ENCODE measurements at places on chromosomes 2 and 18.

- no peak for DNase-seq
Observed at GRCh38 chr18:9066358-9066757, 36.1 kb upstream of the NDUFV2 start.

GRCh38 chr2:7730449-7730848 lies 813.2 kb downstream of the RNF144A start:
- peak; percentile 16 for DNase-seq

GRCh38 chr2:100212850-100213249 lies 70.5 kb upstream of the AFF3 start:
- no peak for DNase-seq

- DNase-seq = no peak
Observed at GRCh38 chr2:13545320-13545719, 828.6 kb downstream of the TRIB2 start.

DNA sequence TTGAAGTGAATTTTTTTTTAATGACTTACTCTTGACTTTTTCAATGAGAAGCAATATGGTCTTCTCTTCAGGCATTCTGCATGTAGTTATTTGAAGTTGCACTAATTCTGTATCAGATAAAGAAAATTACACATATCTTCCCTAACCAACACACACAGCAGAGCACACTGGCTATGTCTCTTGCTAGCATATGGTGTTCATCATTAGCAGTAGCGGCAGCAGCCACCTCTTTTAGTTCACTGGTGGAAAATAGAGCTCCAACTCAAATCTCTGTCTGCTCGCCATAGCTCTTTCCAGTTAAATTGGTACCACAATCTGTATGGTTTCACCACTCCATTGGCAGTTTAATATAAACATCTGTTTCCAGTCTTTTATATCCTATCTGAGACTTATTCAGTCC lies 278.1 kb upstream of the ZEB2 start:
- DNase-seq = no peak

DNA sequence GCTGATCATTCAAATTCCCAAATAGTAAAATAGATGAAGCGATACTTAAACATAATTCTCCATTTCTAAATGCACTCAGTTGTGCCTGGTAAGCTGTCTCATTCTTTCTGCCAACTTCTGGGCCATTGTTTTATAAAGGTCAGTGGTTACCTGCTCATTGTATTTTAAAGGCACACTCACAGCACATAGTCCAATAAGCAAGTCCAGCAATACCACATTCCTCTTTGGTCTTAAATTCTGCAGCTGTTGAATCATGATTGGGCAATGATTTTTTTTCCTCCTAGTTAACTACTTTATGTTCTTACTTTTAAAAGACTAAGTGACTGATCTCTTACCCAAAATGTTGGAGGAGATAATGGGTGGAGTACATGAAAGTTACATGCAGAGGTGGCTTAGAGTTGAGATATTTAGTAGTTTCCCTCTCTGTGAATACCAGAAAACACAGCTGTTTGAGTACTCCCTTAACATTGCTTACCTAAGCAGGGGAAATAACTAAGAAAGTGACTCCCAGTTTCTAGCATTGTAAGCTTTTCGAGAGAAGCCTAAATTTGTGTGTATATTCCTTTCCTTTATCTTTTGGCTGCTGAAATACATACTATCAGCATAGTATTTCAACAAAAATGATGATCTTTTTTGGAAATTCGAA lies 220.7 kb downstream of the CAMKMT start:
- no peak for DNase-seq

- no peak for DNase-seq
Observed at GRCh38 chr2:82853299-82853698, 1605.8 kb downstream of the SUCLG1 start.

DNA sequence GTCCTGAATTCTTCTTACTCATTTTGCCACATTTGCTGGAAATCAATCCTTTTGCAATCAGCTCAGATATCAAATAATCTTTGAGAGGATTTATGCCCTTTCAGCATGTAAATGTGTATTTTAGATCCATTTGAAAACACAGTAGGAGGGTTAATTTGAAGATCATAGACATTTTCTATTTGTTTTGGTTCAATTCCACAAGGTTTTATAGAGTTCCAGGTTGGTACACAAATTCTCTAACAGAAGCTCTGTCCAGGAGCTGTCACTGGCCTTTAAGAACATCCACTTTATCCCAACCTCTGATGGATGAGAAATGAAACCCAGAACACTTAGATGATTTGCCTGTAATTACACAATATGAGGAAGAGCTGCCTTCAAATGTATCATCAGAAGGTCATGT lies 157.3 kb upstream of the CHAC2 start:
- DNase-seq = no peak

DNA sequence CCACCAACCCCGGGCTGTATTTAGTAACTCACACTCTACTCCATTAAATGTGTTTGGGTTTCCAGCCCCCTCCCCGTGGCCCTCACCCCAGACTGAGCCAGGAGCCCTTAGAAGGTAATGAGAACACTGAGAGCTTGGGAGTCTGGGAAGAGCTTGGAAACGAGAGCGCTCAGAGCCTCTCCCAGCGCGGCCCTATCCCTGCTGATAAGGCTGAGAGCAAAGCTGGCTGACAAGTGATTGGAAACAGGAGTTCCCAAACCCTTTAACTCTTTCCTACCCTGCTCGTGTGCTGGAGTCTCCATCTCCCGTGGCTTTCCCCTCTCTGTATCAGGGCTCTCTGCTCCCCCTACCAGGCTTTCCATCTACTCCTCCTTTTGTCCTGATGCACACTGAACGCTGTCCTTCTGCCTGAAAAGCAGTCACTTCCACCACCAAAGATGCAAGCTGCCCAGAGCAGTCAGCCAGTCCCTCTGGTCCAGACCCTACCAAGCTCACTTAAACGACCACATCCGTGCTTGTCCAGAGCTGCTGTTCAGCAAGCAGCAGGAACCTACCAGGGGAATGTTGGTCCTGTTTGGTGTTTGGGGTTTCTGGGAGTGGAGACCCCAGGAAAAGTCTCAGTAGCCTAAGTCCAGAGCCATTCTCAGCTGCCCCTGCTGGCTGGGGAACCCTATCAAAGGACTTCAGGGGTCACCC lies 100.0 kb upstream of the PKDCC start:
- no peak for DNase-seq

DNA sequence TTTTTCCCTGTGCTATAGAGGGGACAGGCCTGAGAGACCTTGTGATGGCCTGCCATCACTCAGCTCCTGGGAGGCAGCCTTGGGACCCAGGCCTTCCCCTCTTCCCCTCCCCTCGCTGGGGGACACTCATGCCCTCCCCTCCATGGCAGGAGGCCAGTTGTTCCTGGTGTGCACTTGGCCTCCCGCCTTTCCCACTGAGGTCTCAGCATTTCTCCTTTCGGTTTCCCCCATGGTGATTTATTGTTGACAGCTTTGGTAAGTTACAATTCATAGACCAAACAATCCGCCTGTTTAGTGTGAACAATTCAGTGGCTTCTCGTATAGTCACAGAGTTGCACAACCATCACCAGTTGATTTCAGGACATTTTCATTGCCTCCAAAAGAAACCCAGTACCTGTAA lies 10.2 kb upstream of the CNDP1 start:
- DNase-seq = no peak

- DNase-seq = no peak
Observed at GRCh38 chr2:28582595-28582994, 86.7 kb downstream of the PLB1 start.

DNA sequence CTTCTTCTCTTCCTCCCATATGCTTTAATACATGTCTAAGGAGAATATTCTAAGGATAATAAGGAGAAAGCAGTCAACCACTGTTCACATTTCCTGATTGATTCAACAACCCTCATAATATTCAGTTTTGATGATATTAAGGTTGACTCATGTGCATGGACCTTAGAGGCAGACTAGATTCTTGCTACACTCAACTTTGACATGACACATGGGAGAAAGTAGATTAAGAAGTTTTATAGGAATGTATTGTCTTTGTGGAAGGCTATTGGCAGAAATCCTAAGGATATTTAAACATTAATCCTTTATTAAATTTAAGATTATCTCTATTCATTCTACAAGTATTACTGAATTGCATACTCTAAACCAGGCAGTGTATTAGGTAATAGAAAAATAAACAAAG lies 309.1 kb upstream of the CYRIA start:
- no peak for DNase-seq

DNA sequence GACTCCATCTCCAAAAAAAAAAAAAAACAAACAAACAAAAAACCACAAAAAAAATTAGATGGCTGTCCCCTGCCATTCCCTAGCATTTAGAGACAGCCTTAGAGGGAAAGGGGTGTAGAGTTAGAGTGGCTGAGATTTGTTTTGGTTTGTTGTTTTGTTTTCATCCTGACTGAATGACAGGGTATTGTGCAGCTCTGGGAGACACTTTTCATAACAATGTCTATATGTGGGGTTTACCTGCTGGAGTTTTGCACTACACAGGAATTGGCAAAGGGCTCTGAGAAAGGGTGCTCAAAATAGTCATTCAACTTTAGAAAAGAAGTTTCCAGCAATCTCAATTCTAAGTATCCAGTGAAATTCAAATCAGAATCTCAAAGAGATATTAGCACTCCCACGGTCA lies 732.5 kb upstream of the CHAC2 start:
- no peak for DNase-seq

GRCh38 chr18:8609659-8610458 lies 622 bp downstream of the RAB12 start:
- DNase-seq = no peak

DNA sequence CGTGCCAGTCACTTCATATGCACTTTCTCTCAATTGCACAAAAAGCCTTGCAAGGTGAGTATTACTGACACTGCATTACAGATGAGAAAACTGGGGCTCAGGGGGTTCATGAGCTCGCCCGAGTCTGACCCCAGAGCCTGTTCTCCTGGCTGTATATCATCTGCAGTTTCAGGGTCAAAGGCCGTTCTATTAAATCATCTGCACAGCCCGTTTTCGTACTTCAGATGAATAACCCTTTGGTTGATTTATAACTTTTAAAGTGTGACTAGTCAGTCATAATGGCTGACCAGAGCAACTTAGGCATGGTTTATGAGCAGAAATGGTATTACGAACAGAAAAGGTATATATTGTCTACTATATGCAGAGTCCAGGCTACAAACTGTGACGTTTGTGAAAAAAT lies 35.3 kb upstream of the NPAS2 start:
- no peak for DNase-seq

DNA sequence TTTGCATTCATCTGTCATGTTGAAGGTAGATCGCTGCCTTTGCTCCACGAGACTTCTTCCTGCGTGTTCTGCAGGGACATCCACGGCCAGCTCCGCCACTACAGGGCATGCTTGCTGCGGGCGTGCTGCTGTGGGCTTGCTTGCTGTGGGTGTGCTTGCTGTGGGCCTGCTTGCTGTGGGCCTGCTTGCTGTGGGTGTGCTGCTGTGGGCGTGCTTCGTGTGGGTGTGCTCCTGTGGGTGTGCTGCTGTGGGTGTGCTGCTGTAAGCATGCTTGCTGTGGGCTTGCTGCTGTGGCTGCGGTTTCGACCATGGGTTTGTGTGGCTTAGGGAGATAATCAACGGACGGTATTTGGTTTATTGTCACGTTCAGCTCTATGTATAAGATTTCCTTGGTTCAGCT lies 161.3 kb upstream of the NFATC1 start:
- DNase-seq = no peak

- DNase-seq = no peak
Observed at GRCh38 chr2:176461809-176462670, 192.8 kb downstream of the MTX2 start.

DNA sequence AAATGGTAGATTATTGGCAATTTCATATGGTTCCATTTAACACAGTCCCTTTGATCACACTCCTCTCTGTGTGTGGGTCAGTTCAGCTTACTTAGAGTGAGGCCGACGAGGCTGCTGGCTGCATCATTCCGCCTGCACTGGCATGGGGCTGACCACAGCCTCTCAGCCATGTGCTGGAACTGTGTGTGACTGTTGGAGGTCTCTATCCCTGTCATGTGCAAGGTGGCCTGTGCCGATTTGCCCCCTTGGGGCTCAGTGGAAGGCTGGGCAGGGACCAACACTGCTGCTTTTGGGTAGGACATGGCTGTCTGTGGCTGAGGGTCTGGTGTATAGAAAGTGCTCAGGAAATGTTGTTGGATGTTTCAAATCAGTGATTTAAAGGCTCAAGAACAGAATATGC lies 454.0 kb upstream of the HS6ST1 start:
- DNase-seq = no peak

DNA sequence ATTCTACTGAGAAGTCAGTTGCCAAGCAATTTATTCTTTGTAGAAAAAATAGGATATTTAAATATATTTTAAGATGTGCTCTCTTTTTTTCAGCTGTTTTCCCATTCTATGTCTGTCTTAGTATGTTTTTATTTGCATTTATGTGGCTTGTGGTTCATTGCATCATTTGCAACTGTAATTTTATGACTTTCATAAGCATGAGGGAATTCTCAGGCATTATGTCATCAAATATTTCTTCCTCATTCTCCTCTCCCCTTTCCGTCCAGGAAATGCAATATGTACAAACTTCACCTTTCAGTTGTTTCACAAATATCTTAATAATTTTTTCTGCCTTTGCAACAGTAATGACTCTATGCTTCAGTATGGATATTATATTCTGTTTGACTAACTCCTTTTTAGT lies 560.2 kb upstream of the LRATD1 start:
- DNase-seq = no peak

DNA sequence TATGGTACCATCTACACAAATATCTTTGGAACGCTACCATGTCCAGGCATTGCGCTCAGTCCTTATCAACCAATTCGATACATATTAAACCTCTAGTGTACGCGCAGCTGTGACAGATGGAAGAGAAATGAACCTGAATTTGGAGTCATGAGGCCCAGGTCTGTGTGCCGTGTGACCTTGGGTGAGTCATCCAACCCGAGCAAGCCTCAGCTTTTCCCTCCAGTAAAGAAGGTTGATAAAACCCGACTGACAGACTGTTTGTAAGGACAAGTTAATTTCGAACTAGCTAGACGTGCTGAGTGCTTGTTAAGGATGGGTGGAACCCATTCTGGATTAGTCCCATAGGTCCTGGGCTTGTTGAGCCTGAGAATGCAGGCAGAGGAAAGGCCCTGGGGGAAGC lies 28.2 kb downstream of the GREB1 start:
- DNase-seq = no peak

- DNase-seq = no peak
Observed at GRCh38 chr2:16318474-16319195, 347.0 kb downstream of the CYRIA start.

DNA sequence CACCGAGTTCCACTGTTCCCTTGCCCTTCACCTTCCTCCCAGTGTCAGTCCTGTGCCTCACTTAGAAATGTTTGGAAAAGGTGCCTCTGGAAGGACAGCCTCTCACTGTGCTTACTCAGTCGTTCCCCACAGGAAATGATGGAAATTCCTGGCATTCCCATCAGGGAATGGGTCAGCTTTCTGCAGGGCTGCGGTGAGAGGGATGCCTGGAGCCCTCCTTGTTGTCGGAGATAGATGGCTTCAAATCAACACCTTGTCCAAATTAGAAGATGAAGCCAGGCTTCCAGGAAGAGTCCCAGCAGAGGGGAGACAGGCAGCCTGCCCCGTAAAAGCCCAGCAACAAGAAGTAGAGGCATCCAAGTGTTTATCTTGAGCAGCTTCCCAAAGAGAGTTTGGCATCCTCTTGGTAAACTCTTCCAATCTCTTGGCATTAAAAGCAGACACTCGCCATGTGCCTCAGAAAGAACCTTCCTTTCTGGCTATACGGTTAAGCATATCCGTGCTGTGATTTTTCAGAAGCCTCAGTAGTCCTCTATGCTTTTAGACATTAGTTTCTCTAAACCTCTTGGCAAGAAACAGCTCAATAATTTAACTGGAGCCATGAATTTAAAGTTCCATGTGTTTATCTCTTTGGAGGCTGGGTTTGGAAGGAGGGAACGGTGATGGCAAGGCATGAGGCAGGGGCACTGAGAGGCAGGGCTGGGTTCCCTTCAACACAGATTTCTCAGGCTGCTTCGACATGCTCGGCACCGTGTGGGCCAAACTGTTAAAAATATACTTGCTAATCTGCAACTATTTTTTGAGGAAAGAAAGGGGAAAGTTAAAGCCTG lies 25.1 kb downstream of the COLEC12 start:
- no peak for DNase-seq
